ENCODE measurements at places on chromosomes 4 and X.

- no peak for DNase-seq
These were observed 506.9 kb downstream of the MID1IP1 start for GRCh38 chrX:39308126-39308525.

DNA sequence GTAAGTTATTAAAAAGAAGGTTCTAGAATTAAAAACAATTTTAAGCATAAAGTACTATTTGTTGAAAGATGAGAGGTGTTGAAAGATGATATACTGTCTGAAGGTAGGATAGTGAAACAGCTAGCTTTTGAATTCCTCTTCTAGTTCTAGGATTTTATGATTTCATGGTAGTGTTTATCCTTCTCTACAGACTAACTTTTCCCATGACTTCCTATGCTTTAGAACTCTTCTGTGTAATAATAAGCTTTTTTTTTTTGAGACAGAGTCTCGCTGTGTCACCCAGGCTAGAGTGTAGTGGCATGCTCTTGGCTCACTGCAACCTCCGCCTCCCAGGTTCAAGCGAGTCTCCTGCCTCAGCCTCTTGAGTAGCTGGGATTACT lies 96.0 kb upstream of the NUDT6 start:
- no peak for DNase-seq

- no peak for DNase-seq
These were observed 375.2 kb downstream of the GALNTL6 start for GRCh38 chr4:172188248-172188988.

DNA sequence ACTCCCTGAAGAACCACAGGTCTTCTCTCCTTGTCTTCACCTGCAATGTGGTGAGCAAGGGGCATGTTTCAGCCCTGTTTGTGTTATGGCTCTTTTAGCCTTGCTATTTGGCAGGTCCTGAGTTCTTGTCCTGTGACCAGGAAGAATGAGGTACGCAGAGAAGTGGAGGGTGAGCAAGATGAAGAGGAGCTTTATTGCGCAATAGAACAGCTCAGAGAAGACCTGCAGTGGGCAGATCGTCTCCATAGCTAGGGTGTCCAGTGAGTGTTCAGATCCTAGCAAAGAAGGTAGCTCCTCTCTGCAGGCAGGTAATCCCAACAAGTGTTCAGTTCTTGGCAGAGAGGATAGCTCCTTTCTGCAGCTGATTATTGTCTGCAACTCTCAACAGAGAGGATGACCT lies 672.9 kb downstream of the SH3BGRL start:
- DNase-seq: no peak

DNA sequence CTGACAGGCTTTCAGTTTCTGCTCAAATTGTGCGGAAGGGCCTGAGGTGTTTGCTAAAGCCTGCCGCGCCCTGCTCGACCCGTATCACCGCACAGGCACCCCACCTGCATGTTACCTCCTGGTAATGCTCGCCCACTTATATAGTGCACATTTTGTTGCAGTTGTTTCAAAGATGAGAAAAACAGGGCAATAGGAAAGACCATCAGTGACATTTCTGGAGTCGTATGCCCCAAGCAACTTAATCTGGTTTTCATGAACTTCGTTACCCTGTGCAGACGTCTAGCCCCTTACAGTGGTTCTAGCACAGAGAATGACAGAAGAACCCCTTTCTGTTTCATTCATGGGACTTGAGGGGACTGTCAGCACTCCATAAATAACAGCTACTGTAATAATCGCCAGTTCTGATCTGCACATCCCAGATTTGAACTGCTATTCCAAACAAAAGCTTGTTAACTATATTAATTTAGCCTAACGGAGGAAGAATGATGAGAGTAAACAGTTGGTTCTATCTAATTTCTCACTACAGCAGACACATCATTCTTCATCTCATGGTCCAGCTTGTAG lies 940 bp upstream of the DCTD start:
- DNase-seq: no peak

DNA sequence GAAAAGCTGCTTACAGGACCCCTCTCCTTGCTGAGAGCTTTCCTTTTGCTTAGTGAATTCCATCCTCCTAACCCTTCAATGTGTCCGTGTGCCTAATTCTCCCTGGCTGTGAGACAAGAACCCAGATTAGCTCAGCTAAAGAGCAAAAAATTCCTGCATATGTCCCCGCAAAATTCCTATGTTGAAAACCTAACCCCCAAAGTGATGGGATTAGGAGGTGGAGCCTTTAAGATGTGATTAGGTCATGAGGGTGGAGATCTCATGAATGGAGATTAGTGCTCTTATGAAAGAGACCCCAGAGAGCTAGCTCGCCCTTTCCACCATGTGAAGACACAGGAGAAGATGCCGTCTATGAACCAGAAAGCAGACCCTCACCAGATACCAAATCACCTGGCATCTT lies 503.0 kb upstream of the DIAPH2 start:
- DNase-seq: no peak

GRCh38 chr4:38400946-38401345 lies 263.1 kb upstream of the KLF3 start:
- no peak for DNase-seq

- no peak for DNase-seq
These were observed 16.7 kb downstream of the HMX1 start for GRCh38 chr4:8854931-8855330.

- DNase-seq: peak; percentile 87
These were observed 779 bp upstream of the DDX60L start for GRCh38 chr4:168480931-168481611.

GRCh38 chr4:140639066-140639465 lies 70.3 kb upstream of the UCP1 start:
- DNase-seq: no peak

DNA sequence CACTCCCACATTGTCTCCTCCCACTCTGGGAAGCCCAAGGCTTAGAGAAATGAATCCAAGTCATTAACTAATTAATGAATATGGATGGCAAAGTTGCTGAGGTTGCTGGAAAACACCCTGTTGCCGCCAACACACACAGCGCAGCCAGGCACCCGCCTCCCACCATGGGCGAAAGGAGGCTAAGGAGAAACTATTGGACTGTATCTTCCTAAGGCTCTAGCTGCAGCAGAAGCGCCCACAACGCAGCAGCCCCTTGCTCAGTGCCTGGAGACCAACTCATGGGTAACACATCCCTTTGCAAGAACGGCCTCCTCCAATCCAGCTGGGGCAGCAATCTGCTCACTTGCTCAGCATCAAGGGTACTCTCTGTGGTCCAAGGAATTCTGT lies 34.2 kb downstream of the TSC22D3 start:
- no peak for DNase-seq

DNA sequence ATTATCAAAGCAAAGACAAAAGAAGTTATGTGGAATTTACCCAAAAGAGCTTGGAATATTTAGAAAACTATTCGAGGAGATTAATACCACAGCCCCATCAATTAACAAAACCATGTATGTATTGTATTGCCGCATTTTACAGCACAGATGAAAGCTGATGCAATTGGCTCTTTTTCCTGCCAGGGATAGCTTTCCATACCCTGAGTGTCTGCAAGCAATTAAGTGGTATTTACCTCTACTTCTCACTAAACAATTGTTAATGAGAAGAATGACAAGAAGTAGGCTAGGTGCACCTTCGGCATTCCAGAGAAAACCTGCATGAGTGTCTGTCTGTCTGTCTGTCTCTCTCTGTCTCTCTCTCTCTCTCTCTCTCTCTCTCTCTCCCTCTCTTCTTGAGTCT lies 219.5 kb downstream of the PAPSS1 start:
- no peak for DNase-seq

DNA sequence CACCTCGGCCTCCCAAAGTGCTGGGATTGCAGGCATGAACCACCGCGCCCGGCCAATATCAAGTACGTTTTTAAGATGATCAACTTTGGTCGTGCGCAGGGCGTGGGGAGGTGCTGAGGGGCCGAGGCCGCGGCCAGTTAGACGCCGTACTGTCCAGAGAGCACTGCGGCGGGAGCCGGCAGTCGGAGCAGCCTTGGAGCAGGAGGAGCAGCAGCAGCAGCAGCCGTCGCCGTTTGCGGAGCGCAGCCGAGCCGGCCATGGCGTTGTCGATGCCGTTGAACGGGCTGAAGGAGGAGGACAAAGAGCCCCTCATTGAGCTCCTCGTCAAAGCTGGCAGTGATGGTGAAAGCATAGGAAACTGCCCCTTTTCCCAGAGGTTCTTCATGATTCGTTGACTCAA lies 8.5 kb upstream of the USP9X start:
- no peak for DNase-seq

DNA sequence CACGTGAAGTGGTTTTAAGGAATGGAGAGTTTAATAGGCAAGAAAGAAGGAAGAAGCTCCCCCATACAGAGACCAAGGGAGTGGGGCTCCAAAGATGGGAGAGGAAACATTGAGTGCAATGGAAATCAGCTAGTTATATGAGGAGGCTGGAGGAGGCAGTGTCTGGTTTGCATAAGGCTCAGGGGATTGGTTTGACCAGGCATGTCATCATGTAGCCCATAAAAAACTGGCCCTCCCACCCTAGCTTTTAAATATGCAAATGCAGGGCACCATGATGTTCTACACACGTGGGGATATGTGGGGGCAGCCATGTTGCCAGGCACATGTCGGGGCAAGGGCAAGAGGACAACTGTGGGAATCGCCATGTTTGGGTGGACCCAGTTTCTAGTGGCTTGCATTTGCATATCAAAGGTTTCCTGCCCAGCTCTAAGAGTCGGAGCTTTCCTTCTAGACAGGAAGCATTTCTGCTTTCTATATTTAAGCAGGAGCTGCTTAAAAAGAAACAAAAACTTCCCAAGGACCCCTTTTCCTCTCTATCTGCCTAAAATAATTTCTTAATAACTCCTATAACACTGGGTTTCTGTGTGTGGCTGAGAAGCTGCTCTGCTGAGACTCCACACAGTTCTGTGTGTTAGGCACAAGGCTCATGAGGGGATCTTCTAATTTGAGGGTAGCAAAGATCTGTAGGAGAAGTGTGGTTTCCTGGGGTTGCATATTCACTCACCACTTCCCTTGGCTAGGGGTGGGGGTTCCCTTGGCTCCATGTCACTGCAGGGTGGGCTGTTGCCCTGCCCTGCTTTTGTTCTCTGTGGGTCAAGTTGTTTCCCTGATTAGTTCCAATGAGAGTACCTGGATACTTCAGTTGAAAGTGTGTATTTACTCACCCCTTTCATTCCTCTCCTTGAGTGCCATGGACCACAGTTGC lies 113.5 kb downstream of the VSIG4 start:
- no peak for DNase-seq

DNA sequence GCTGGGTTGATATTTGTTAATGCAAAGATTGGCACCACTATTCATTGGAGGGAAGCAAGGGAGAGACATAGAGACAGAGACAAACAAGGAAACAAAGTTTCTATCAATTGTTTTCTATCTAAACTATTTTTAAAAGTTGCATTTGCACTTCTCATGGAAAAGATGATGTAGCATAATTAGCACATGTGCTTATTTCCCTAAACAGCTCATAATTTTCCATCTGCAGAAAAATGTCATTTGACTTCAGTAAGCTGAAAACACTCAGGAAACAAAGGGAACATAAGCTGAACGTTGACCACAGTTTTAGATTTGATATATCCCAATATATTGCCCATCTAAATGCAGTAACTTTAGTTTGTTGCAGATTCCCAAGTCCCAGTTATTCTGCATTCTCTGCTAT lies 18.5 kb upstream of the SPP1 start:
- DNase-seq: no peak

- no peak for DNase-seq
These were observed 1.2 kb downstream of the RAP1GDS1 start for GRCh38 chr4:98262431-98262830.

DNA sequence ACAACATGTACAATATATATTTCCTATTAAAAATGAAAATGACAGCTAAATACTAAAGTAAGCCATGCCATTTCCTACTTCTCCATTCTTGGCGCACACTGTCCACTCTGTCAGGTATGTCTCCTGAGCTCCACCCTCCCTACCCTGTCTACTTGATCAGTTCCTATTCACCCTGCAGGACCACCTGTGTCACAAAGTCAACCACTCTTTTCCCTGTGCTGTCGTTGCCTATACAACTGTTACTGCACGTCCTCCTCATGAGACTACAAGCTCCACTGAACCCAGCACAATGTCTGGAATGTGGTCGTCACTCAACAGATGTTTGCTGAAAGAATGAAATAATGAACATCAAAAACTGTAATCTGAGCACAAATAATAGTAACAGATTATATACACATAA lies 54.9 kb downstream of the SLC9A7 start:
- no peak for DNase-seq

GRCh38 chr4:145843639-145844038 lies 95.0 kb downstream of the ZNF827 start:
- peak; percentile 18 for DNase-seq

DNA sequence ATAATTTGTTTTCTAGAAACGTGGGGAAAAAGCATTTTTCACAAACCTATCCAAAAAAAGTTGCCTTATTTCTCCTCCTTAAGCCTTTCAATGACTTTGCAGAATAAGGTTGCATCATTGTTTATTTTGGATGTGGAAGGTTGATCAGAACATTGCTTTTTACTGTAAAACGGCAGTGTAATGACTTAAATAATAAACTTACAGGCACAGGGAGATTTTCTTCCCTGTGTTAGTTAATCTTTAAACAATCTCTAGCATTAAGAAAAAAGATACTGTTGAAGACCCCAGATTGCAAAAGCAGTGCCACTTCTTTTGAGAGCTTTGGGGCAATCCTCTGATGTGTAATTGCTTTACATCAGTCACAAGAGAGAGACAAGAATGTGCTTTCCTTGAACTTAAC lies 153.4 kb downstream of the ARX start:
- DNase-seq: no peak

- DNase-seq: no peak
These were observed 67.5 kb downstream of the PRR32 start for GRCh38 chrX:126886997-126887396.

GRCh38 chrX:110131031-110131430 lies 128.1 kb downstream of the TMEM164 start:
- no peak for DNase-seq

DNA sequence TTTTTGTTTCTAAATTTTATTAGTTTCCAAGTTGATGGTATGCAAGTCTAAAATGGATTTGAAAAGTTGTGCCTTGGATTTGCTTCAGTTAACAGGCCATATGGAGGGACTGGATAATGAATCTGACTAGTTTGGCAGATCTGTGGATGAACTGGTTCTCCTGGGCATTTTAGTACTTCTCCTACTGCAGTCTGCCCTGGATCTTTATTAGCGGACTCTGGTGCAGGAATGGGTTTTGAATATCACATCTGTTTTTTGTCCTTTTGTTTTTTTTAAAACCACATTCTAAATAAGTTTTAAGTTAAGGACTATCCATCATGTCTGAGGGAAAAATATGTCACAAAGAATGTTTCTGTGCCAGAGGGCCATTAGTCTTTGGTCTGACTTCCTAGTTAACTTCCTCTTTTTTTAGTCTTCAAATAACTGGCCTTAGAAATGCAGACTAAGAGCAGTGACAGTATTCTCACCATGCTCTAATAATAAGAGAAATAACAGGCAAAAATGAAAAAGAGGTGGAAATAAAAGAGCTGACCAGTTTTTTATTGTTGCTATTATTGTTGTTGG lies 13.9 kb upstream of the DCK start:
- no peak for DNase-seq

- no peak for DNase-seq
These were observed 935.3 kb downstream of the FAT4 start for GRCh38 chr4:126250006-126250405.

GRCh38 chr4:185637163-185637875 lies 102.0 kb upstream of the PDLIM3 start:
- no peak for DNase-seq
